Activated CD4-positive, alpha-beta T cell treated with anti-CD3 and anti-CD28 coated beads, Interleukin-2, amount 10 ng/mL, durations not matched to agents 7 days and 5 days (primary cell): ENCODE measurements at places on chromosomes 1 and 21. TPM values are rescaled to one million over a fixed set of nuclear protein-coding genes. Genes with fewer than 3 reads are reported as not detected.

The JTB gene
- 124 TPM for total RNA-seq

The EPHA2 gene
- not detected for total RNA-seq

The TDRD5 gene
- total RNA-seq, result not detected

The PCSK9 gene
- total RNA-seq, result not detected

The B3GALT5 gene
- total RNA-seq, result not detected

DNA sequence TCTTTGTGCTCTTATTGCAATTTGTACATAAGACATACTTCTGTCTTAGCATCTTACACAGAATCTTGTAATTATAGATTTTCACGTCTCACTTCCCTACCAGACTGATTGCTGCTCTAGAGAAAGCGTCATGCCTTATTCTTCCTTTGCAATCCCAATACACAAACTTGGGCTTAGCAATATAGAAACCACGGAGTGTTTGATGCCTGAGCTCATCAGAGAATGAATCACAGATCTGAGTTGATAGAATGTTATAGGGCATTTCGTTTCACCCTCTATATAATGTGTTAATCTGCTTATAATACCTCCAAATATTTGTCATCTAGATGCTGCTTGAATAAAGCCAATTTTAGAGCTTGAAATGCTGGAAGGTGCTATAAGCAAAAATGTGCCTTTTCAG, 6.6 kb downstream of the FMO1 start:
- peaks cover 29% of the 10 kb centered on the region for H3K27me3 ChIP-seq
- no peak overlapping the region for H3K27ac ChIP-seq
- H3K4me3 ChIP-seq, result no peak overlapping the region
- H3K36me3 ChIP-seq, result no peaks in the 10 kb centered on the region

GRCh38 chr1:241208910-241209379, 148.1 kb downstream of the RGS7 start:
- H3K27me3 ChIP-seq, result no peaks in the 10 kb centered on the region
- H3K4me3 ChIP-seq, result no peak overlapping the region
- no peaks in the 10 kb centered on the region for H3K4me1 ChIP-seq
- DNase-seq, result no peak

- H3K27me3 ChIP-seq, result peaks cover 58% of the 10 kb centered on the region
- no peak overlapping the region for H3K27ac ChIP-seq
- no peak for DNase-seq
- peaks cover 2% of the 10 kb centered on the region for H3K4me1 ChIP-seq
- no peak overlapping the region for H3K4me3 ChIP-seq
- H3K36me3 ChIP-seq, result no peaks in the 10 kb centered on the region
These were observed 32.5 kb upstream of the BCL10 start for GRCh38 chr1:85308833-85309350.

DNA sequence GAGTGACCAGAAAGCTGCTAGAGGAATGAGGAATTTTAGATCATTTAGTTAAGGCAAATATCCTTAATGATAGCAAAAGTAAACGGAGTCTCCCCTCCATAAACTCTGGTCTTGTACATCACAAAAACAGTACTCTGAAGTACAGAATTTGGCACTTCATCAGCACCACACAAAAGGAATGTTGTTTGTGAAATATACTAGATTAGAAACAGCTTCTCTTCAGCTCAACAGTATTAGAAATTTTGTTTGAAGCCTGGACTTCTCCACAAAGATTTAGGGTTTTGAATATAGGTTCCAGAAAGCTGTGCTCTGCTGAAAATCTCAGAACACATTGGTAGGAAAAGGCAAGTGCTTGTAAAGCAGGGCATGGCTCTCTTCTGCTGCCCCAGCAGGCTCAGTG, 135.1 kb upstream of the PTGFR start:
- H3K36me3 ChIP-seq, result no peaks in the 10 kb centered on the region
- H3K27me3 ChIP-seq, result no peaks in the 10 kb centered on the region
- H3K4me1 ChIP-seq, result no peaks in the 10 kb centered on the region
- H3K27ac ChIP-seq, result no peak overlapping the region

GRCh38 chr1:61496501-61496900, 228.4 kb downstream of the TM2D1 start:
- peaks cover 2% of the 10 kb centered on the region for H3K27me3 ChIP-seq
- H3K36me3 ChIP-seq, result no peaks in the 10 kb centered on the region
- H3K4me1 ChIP-seq, result no peaks in the 10 kb centered on the region
- no peak overlapping the region for H3K27ac ChIP-seq

DNA sequence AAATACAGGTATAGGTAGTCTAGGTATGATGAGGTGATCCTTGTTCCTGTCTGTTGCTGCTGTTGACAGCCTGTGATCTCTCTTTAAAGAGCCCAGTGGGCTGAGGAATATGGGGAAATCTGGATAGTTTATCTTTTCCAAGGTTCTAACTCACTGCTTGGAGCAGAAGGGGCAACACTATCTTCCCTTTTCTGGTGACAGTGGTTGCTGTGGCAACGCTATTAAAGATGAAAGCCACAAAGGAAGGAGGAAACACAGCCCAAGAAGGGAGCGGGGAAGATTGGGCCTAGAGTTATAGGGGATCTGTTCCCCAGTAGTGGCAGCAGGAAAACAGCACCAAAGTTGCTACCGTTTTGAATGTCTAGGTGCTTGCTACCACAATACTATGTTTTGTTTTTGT, 8.8 kb downstream of the PCP4L1 start:
- H3K27ac ChIP-seq, result no peak overlapping the region
- H3K27me3 ChIP-seq, result peaks cover 8% of the 10 kb centered on the region
- H3K36me3 ChIP-seq, result no peaks in the 10 kb centered on the region

DNA sequence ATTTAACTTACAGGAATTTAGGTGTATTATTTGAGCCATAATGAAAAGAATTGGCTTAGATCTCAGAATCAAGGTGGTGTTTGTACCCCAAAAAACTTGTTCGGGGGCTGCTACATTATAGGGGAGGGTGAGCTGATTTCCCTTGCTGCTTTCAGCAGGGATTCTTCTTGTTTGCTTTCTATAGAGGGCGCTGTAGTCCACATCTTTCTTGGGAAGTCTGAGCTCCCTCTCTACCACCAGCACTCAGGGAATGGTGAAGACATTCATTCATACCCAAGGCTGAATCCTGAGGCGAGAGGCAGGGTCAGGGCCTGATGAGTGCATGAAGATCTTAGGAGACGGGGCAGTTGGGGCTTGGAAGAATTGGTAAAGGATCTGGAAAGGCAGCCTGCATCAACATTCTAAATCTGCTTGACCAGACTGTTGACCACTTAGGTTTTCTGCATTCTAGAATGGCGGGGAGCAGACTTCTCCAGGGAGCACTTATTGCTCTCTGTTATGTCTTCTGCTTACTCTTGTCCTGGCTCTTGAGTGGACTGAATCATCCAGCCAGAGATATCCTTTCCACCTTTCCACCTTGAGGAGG, 18.9 kb downstream of the SPATA46 start:
- H3K27ac ChIP-seq, result no peak overlapping the region
- H3K36me3 ChIP-seq, result no peaks in the 10 kb centered on the region
- DNase-seq, result no peak
- H3K4me3 ChIP-seq, result no peak overlapping the region
- H3K27me3 ChIP-seq, result no peaks in the 10 kb centered on the region
- H3K4me1 ChIP-seq, result no peaks in the 10 kb centered on the region

- peaks cover 2% of the 10 kb centered on the region for H3K27me3 ChIP-seq
- H3K36me3 ChIP-seq, result no peaks in the 10 kb centered on the region
- peaks cover 18% of the 10 kb centered on the region for H3K4me1 ChIP-seq
- DNase-seq, result no peak
- no peak overlapping the region for H3K4me3 ChIP-seq
These were observed 1.6 kb downstream of the FCN3 start for GRCh38 chr1:27372808-27373690.

DNA sequence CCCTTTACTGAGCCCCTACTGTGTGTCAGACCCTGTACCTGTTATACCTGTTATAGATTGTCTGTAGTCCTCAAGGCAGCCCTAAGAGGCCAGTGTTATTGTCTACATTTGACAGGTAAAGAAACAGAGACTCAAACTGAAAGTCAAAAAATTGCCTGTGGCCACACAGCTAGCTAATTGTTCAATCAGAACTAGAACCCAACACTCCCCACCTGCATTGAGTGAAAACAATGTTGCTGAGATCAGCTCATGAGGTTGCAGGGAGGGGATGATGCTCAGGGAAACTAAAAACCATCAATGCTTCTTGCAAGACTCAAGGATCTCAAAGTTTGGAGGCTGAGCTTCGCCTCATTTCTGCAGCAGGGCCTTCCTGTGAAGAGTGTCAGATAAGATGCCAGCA, 109.5 kb upstream of the LMO4 start:
- no peaks in the 10 kb centered on the region for H3K36me3 ChIP-seq
- no peak overlapping the region for H3K4me3 ChIP-seq
- no peak for DNase-seq
- no peaks in the 10 kb centered on the region for H3K4me1 ChIP-seq

DNA sequence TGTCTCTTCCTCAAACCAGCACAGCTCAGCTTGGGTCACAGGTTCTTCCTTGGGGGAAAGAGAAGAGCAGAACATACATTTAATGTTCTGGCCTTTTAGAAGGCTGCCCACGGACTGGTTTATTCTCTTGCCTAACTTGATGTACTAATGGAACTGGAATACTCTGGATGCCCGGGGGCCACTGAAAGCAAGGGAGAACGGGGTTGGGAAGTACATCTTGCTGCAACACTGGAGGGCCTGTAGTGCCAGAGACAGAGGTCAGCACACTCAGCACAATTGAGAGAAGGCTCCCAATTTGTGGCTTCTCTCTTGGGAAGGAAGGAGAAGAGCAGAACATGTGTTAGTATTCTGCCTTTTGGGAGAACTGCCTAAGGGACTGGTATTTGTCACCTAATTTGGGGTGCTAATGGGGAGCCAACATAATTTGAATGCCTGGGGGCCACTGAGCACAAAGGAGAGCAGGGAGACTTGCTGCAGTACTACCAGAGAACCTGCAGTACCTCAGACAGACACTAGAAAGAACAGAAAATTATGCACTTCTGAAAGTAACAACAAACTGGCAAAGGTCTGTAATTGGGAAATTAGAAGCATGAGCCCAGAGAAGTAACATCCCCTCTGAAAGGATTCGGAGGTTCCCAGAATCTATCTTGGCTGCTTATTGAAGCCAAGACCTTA, 14.1 kb downstream of the ZNF691 start:
- H3K27ac ChIP-seq, result no peak overlapping the region
- no peak for DNase-seq
- peaks cover 21% of the 10 kb centered on the region for H3K36me3 ChIP-seq
- no peak overlapping the region for H3K4me3 ChIP-seq

- no peaks in the 10 kb centered on the region for H3K27me3 ChIP-seq
- no peak overlapping the region for H3K27ac ChIP-seq
- peaks cover 3% of the 10 kb centered on the region for H3K4me1 ChIP-seq
- peaks cover 15% of the 10 kb centered on the region for H3K36me3 ChIP-seq
These were observed 17.4 kb downstream of the SLX9 start for GRCh38 chr21:44957047-44957831.

GRCh38 chr1:201360486-201360885, 17.0 kb downstream of the TNNT2 start:
- H3K36me3 ChIP-seq, result no peaks in the 10 kb centered on the region
- H3K4me3 ChIP-seq, result no peak overlapping the region
- H3K27ac ChIP-seq, result no peak overlapping the region
- H3K4me1 ChIP-seq, result no peaks in the 10 kb centered on the region
- no peak for DNase-seq
